MG63 (cell line): ENCODE measurements at places on chromosomes 7 and 10.

- DNase-seq: no peak
Observed at GRCh38 chr7:143003393-143004051, 23.4 kb downstream of the OR9A2 start.

GRCh38 chr7:103009466-103010185 is 65.0 kb downstream of the FBXL13 start:
- DNase-seq: no peak

- DNase-seq: peak; percentile 94
Observed at GRCh38 chr10:10831085-10831484, 186.6 kb upstream of the CELF2 start.

DNA sequence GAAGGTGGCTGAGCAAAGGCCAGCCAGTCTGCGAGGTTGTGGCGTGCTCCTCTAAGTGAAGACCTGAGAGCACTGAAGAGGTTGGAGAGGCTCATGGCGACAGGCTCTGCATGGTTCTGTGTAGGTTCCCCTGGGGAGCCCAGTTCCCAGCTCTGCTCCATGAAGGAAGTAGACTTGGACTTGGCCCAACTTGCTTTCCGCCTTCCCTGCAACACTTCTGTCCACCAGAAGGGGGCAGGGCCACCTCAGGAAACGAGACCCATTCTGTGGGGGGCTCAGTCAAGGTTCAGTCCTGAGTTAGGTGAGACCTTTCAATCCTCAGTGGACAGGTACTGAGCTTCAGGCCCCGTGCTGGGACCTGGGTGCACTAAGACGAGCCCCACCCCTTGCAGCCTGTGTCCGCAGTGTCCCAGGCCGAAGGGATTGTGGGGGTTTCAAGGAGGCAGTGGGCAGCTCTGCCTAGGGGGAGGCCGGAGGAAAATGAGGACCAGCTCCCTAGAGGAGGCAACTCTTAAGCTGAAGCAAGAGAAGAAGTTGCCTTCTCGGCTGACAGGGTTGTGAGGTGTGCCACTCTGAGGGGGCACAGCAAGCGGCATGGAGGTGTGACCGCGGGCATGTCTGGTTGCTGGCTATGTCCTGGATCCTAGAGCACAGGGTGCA is 15.0 kb upstream of the PCBD1 start:
- DNase-seq: peak; percentile 28

- no peak for DNase-seq
Observed at GRCh38 chr10:59648711-59649201, 60.9 kb downstream of the SLC16A9 start.

DNA sequence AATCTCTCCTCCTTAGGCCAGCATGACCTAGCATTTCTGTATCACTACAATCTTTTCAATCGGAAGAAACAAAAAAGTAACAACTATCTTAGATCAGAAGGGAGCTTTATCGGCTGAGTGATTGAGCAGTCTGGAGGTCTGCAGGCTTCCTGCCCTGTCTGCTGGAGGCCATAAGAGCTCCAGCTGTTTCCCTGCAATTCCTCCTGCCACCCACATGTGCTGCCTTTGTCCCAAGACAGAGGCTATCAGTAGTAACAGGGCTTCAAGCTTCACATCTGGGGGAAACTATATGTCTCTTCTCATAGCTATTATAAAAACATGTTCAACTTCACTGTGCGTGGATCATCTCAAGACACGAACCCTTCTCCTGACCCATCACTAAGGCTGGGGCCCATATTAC is 70.1 kb upstream of the VWC2 start:
- DNase-seq: no peak

DNA sequence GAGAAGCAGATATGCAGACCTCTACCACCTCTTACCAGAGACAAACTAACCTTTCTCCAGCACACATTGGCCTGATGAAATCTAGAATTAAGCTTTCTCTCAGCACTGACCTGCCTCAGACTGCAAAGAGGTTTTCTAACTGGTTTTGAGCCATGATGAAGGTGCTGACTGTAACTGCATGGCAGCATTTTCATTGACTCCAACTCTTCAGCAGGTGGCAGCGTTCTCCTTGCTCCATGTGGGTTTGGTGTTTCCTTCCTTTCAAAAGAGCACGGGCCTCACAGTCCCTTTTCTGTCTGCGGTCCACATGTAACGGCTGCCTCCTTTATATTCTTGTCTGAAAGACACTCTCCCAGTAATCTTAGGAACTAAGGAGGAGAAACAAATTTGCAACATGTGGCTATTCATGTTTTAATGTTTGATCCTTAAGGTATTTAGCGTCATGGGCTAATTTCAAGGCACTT is 12.6 kb downstream of the KLLN start:
- DNase-seq: peak; percentile 42
